GM06990 (cell line): ENCODE measurements at places on chromosomes 7 and 10.

DNA sequence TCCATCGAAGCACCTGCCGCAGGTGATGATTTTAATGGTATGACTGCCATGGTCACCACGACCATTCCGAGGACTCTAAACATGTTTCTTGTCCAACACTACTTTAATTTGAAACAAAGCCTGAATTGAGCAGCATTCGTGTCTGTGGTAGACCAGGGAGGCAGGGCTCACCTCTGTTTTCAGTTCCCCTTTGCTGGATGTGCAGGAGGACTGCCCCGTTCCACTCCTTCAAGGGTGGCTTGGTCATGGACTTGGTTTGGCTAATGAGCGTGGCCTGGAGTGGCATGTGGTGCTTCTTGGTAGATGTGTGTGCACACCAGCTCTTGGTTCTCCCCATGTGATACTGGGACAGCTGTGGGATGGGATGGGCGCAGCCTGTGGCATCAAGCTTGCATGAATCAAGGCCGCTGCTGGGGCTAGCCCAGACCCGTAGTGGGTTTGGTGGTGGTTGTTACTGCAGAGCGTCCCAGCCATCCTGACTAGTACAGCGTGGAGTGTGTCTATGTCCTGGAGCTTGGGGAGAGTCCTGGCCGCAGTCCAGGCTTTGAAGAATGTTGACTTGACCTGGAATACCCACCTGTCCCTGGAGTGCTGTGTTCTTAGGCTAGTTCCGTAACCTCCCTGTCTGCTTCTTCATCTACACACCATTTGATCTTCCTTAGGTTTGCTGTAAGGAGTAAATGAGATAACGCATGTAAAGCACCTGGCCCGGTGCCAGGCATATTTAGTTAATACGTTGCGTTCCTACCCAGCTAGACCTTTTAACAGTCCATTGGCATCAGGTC is 34.8 kb downstream of the MGMT start:
- DNase-seq = peak; percentile 24

DNA sequence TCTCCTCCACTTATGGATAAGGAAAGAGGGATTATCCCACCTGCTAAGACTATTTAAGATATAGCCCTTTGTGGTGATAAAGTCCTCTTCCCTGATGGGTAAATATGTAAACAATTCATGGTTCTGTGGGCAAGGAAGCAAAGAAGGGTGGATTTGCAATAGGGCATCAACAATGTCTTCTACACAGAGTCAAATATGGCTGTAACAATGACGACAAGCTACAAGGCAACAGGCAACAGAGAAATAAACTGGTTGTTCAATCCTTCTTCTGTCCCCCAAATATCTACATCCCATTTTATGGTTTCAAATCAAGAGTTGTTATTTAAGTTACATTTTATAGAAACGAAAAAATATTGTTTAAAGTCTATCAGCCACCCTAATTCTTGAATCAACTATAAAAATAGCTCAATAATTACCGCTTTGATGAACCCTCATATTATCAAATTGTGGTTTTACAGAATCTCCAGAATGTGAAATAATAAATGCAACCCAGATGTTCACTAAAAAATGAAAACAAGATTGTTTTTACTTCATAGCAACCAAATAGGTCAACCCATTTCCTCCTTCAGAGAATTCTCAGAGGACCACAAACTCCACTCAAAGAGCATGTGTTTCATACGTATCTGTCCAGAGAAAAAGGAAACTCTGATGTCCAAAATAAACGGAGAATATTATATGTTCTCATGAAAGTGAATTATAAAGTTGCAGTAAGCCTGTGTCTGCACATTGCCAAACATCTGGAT is 13.8 kb downstream of the CYTH3 start:
- no peak for DNase-seq

DNA sequence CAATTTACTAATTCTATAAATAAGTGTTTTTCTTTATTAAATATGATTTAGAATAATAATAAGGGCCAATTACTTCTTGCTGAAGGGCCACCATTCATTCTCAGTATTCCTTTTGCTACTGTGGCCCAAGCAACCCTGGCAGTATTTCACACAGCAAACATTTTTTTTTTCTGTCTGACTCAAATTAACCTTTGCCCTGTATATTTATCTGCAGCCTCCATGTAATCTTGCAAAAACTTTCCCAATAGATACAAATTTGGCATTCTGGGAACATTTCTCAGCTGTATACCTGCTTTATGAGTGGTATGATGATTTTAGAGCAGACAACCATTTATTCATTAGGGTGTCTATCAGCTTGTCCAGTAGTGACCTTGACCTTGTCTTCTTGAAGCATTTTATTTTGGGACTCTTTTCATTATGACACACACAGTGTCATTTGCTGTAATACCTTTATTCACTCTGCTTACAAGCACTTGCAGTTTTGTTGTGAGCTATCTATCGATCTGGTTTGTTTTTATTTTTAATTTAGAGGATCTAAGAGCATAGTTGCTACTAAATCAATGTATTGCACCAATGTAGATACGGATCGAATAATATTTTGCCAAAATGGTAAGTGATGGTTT is 159.7 kb upstream of the PLXDC2 start:
- DNase-seq = no peak

DNA sequence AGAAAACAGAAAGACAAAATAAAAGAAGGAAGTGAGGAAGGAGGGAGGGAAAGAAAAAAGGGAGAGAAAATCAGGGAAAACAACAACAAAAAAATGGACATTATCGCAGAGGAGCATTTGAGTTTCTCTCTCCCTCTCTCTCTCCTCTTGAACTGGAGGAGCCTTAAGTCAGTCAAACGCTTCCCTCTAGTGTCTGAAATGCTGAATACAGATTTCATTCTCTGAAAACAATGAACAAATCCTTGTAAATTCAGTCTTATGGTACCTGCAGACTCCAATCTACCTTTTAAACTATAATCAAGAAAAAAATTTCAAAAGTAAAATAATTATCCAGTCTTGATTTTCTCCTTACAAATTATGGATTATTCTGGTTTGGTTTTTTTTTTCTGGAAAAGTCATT is 89.2 kb upstream of the PFKP start:
- no peak for DNase-seq

- DNase-seq = no peak
These were observed 76.7 kb upstream of the HABP2 start for GRCh38 chr10:113476191-113476590.

- no peak for DNase-seq
These were observed 2.6 kb upstream of the GRB10 start for GRCh38 chr7:50785346-50785745.
